AG09309 (cell line): ENCODE measurements at places on chromosomes 2 and 18.

DNA sequence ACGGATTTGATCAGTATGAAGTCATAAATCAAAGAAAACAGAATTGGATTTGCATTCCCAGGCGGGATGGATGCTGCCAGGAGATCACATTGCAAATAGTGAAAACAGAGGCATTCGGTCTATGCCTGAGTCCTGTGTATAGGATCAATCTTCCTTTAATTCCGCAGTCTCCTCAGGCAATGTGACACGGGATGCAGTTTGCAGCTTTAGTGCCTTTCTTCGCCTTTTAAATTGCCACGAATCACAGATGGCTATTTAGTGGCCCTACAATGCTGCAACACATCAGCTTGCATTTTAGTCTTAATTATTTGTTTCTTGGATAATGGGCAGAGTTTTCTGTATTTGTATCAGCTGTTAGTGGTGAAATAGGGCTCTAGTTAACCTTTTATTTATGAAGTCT lies 6.8 kb downstream of the ADCYAP1 start:
- no peak for DNase-seq

GRCh38 chr2:160584972-160585494 lies 91.4 kb upstream of the RBMS1 start:
- no peak for DNase-seq

DNA sequence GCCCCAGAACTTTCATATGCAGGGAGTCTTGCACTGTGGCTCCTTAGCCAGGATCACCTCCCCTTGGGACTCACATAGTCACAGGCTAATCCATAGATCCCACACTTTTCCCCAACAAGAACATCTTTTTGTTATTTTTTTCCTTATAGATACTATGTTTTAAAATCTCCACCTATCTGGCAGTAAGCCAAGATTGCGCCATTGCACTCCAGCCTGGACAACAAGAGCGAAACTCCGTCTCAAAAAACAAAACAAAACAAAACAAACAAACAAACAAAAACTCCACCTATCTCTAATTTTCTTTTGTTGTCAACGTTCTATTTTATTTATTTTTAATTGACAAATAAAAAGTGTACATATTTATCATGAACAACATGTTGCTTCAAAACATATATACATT lies 141.7 kb downstream of the PDE11A start:
- DNase-seq = no peak

DNA sequence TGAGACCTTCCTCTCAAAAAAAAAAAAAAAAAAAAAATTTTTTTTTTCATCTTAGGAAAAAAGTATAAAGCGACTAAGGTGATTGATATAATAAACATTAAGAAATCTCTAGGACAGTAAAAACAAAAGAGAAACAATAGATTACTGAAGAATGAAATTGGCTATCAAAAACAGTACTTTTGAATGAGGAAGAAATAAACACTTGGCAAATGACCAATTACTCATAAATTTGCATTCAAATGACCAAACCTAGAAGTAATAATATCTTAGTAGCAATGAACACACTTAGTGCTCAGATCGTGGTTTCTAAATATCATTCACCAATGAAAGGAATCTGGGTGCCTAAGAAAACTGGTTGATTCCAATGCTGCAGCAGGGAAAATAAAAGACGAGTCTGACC lies 10.3 kb upstream of the SCRN3 start:
- no peak for DNase-seq

GRCh38 chr2:196839574-196839973 lies 30.4 kb upstream of the C2orf66 start:
- no peak for DNase-seq
